ENCODE measurements at places on chromosomes 2 and 18. TPM values are rescaled to one million over a fixed set of nuclear protein-coding genes. Genes with fewer than 3 reads are reported as not detected.

- peak; percentile 76 for DNase-seq
Observed at GRCh38 chr18:76978616-76979015, 154.0 kb downstream of the MBP start.

DNA sequence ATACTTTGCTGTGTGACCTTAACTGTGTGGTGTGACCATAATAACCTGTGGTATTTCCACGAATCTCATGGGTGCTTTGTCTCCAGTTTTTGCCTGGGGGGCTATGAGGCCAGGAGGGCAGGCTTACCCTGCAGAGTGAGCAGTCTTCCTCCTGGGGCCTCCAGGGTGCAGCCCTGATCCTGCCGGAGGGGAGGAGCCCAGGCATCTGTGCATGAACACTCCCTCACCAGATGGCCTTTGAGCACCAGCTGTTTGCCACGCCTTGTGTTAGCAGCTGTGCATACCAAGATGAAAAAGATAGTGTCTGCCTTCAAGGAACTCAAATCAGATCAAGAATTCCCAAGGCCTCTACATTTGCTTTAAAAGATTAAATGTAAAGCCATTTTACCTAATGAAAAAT lies 75.0 kb upstream of the RBM44 start:
- DNase-seq, result peak; percentile 91

DNA sequence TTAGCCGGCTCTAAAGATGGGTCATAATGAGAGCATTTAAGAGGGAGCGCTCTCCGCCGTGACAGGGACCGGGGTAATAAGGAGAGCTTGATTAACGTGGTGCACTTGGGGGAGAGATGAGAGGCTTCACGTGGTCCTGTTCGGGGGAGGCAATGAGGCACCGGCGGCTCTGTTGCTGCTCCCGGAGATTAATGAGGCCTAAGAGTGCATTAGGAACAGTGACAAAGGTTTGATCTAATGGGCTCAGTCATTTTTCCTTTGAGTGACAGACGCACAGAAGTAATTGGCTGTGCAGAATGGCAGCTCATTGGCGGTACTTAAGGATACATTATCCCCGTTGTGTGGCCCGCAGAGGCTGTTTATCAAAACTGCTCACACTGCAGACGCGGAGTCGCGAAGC lies 250.7 kb downstream of the GBX2 start:
- DNase-seq, result no peak

- no peak for DNase-seq
Observed at GRCh38 chr2:105875241-105875640, 130.5 kb downstream of the NCK2 start.

DNA sequence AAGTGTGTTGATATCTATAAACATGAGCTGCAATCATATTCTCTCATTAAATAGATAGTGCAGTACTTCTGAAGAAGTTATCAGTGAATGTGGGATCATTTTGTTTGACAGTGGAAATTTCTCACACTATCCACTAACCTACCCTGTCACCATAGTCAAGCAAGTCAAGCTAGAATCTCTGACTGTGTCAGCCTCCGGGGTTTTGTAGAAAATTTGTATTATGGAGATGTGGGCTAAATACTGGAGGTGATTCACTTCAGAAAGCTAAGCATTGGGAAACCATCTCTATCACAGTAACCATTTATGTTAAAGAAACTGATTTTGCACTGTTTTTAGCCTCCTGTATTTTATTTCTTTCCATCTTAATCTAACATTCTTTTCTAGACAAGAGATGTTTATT lies 126.6 kb upstream of the CREB1 start:
- no peak for DNase-seq

- DNase-seq, result peak; percentile 68
Observed at GRCh38 chr2:64609227-64609941, 44.3 kb downstream of the SERTAD2 start.

GRCh38 chr2:63950414-63950813 lies 68.8 kb downstream of the VPS54 start:
- no peak for DNase-seq

DNA sequence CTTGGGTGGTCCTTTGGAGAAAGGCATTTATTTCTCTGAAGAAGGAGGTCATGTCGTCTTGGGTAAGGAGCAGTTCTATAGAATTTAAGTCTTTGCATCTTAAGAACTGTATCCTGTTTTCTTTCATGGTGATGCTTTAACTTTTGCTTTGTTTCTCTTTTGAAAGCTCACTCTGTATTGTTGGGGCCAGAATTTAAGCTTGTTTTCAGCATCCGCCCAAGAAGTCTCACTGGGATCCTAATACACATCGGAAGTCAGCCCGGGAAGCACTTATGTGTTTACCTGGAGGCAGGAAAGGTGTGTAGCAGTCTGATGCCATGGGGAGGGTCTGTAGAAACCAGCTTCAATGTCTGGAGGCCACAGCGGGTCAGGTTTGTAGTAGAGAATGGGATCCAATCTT lies 64.7 kb upstream of the TTC39C start:
- DNase-seq, result no peak

DNA sequence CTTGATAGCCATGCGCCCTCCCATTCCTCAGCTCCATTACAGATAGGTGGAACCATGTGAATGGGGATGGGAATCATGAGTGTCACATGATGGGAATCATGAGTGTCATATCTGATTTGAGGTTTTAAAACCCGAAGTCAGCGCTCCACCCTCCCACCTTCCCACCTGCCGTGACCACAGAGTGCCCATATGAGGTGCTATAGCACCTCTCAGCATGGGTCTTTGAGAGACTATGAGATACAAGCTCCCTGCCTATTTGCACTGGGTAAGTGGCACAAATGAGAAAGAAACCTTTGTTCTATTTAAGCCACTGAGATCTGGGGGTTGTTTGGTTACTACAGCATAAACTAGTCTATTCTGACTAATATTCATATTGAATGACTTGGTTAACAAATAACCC lies 78.5 kb upstream of the PTPRM start:
- DNase-seq, result no peak

LYG2 gene
- total RNA-seq, result not detected

ALLC gene
- total RNA-seq, result not detected

RAB27B gene
- total RNA-seq, result 3.3 TPM

SERPINB2 gene
- not detected for total RNA-seq

HOXD8 gene
- total RNA-seq, result 5.6 TPM

LRRC30 gene
- not detected for total RNA-seq

All from mucosa of descending colon (tissue), 3 donors.